ENCODE measurements at places on chromosomes 7 and 10. TPM values are rescaled to one million over a fixed set of nuclear protein-coding genes. Genes with fewer than 3 reads are reported as not detected.
A peak's percentile ranks its signal among the peaks of the same experiment; 100 is the strongest.

DNA sequence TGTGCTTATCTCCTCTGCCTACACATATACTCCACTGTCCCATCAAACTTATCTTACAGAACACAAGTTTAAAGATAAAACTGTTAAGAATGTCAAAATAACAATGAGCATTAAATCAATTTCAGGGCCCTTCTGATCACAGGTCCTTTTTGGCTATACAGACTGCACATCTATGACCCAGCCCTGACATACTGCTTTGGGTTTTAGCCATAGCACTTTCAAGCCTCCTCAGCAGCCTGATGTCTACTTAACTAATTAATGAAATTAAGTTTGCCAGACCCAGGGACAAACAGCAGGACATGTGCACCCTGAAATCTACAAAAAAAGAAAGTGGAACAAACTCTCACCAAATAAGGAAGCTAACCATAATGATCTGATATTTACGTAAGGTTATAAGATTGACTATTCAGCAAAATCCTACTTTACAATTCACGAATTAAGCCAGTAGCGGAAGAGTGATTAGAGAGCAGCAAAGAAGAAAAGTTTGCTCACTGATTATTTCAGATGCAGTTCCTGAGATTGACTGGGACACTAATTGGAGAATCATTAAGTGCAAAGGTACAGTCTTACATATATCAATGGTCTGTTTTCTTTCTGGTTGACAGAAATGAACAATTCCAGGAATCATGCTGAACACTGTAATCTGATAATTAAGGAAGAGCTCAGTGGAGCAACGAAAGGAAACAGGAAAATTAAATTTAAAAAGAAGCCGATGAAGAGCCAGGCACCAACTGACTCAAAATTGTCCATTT is 669.3 kb upstream of the LRRN3 start:
- H3K27me3 ChIP-seq: no peaks in the 10 kb centered on the region
- H3K27ac ChIP-seq: no peak overlapping the region
- no peak for DNase-seq
- peaks cover 6% of the 10 kb centered on the region for H3K4me1 ChIP-seq
- H3K36me3 ChIP-seq: no peaks in the 10 kb centered on the region
- no peak overlapping the region for H3K4me3 ChIP-seq

The KIAA1217 gene
- 99.0 TPM for total RNA-seq

DNA sequence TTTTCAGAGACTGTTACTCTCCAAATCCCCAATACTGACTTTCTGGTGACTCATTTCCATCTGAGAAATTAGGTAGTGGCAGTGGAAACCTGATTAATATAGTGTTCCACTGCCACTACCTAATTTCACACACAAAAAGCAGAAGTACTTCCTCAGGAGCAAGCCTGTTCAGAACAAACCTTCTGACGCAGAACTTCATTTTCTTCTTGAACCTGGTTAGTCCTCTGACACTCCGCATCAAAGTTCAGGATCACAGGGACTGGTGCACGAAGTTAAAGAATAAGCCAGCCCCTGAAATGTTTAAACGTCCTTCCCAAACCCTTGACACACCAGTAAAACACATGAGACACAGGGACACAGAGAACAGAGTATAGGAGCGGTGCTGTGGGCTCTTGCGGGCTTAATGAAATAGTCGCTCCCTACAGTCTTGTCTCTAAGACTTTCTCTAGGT is 4.4 kb downstream of the WDR91 start:
- H3K27me3 ChIP-seq: no peaks in the 10 kb centered on the region
- H3K4me1 ChIP-seq: peaks cover 24% of the 10 kb centered on the region
- peak overlapping the region; percentile 54 for H3K27ac ChIP-seq
- H3K36me3 ChIP-seq: peaks cover 7% of the 10 kb centered on the region
- DNase-seq: no peak
- H3K4me3 ChIP-seq: peak overlapping the region; percentile 37

- H3K36me3 ChIP-seq: peaks cover 3% of the 10 kb centered on the region
- H3K4me3 ChIP-seq: no peak overlapping the region
- H3K27me3 ChIP-seq: no peaks in the 10 kb centered on the region
- H3K27ac ChIP-seq: no peak overlapping the region
- peaks cover 6% of the 10 kb centered on the region for H3K4me1 ChIP-seq
- DNase-seq: no peak
Observed at GRCh38 chr7:7978860-7979259, 10.3 kb downstream of the GLCCI1 start.

- no peak overlapping the region for H3K27ac ChIP-seq
- H3K4me1 ChIP-seq: no peaks in the 10 kb centered on the region
- no peak for DNase-seq
- H3K27me3 ChIP-seq: peaks cover 8% of the 10 kb centered on the region
- H3K36me3 ChIP-seq: no peaks in the 10 kb centered on the region
- no peak overlapping the region for H3K4me3 ChIP-seq
Observed at GRCh38 chr7:86600506-86601290, 43.0 kb upstream of the GRM3 start.

The HTR5A gene
- not detected for total RNA-seq

DNA sequence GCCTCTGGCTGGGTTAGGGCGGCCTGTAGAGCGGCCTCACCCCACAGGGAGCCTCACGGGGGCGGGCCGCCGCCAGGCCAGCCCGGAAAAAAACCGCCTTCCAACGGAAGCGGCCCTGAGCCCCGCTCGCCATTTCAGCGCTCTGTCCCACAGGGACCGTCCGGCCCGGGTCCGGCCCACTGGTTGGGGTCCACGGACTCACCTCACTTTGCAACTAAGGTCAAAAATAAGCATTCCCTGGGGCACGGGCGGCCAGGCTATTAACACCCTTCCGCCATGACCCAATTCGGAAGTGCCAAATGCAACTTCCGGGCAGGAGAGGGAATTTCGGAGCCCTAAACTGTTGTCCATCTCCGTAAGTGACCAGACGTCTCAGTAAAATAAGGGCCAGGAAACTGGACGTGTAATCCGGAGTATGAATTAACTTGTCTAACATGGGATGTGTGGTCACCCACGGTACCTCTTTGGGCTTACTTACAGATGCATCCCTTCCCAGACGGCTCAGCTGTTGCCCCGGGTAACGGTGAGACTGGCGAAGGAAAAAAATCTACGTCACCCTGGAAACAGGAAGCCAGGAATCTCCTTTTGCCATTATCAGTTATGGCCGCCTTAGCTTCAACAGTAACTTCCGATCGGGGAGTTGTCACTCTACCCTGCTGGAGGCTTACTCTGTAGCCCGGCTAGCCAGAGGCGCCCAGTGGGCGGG is at the start of gene BBIP1:
Gene BBIP1, minus strand, starts transcription at position 538 of the 706 bp plus-strand sequence. CDS start 1,023 bp downstream, outside the sequence.
- H3K36me3 ChIP-seq: no peaks in the 10 kb centered on the region
- peak; percentile 92 for DNase-seq
- H3K4me1 ChIP-seq: peaks cover 22% of the 10 kb centered on the region

The WEE2 gene
- not detected for total RNA-seq

GRCh38 chr10:19576576-19576975 is 239.7 kb upstream of the PLXDC2 start:
- no peaks in the 10 kb centered on the region for H3K36me3 ChIP-seq
- H3K27ac ChIP-seq: no peak overlapping the region
- peaks cover 17% of the 10 kb centered on the region for H3K4me1 ChIP-seq
- DNase-seq: no peak
- H3K27me3 ChIP-seq: no peaks in the 10 kb centered on the region

The NAT16 gene
- not detected for total RNA-seq

DNA sequence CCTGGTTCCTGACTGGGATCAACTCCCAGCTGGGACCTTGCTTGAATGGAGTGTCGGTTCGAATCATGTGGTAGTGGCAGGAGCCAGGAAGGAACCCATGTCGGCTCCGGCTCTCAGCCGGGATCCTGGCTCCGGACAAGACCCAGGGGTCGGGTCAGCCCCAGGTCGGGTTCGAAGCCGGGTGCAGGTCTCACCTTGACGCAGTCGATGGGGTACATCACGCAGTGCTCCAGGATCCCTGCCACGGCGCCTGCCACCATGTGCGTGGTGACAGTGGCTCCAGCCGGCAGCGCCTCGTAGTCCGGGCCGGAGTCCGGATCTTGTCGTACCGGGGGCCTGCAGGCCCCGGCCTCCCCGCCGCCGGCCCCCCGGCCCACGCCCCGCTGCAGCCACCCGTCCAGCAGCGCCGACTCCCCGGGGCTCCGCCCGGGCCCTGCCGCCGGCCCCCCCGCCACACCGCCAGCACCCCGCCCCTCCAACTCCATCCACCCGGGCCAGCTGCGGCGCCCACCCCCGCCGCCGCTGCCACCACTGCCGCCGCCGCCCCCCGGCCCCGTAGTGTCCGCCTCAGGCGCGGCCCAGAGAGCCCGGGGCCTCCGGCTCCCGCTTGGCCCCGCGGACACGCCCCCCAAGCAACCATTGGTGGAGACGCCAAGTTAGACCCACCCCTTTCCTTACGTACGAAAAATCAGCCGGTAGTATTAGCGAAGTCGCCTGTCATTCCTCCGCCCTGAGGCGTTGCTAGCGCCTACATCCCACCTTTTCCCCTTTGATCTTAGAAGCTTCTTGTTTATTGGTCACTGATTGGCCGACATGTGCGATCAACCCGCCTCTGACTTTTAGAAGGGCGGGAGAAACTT is at the start of gene SLC25A28:
Gene SLC25A28, minus strand, starts transcription at position 589 of the 860 bp plus-strand sequence. Its CDS starts 104 bp downstream, at position 485.
- peak within 1 kb of the TSS; percentile 91 for H3K4me3 ChIP-seq
- no peaks in the 10 kb centered on the region for H3K36me3 ChIP-seq
- peaks cover 33% of the 10 kb centered on the region for H3K4me1 ChIP-seq
- H3K27me3 ChIP-seq: no peaks in the 10 kb centered on the region
- DNase-seq: peak; percentile 93
- peak within 1 kb of the TSS; percentile 97 for H3K27ac ChIP-seq

- no peak for DNase-seq
- no peak overlapping the region for H3K27ac ChIP-seq
- H3K4me3 ChIP-seq: no peak overlapping the region
- peaks cover 1% of the 10 kb centered on the region for H3K27me3 ChIP-seq
- no peaks in the 10 kb centered on the region for H3K4me1 ChIP-seq
Observed at GRCh38 chr7:93945756-93946535, 24.4 kb downstream of the GNG11 start.

- H3K4me3 ChIP-seq: no peak overlapping the region
- no peak for DNase-seq
- H3K27me3 ChIP-seq: no peaks in the 10 kb centered on the region
- H3K36me3 ChIP-seq: no peaks in the 10 kb centered on the region
- no peaks in the 10 kb centered on the region for H3K4me1 ChIP-seq
Observed at GRCh38 chr7:86058649-86059048, 585.1 kb upstream of the GRM3 start.
